ENCODE measurements at places on chromosomes 4 and X.
A peak's percentile ranks its signal among the peaks of the same experiment; 100 is the strongest.

GRCh38 chr4:42277291-42277690 is 120.0 kb upstream of the SHISA3 start:
- DNase-seq: no peak

GRCh38 chrX:10576777-10577447 is 43.5 kb downstream of the MID1 start:
- DNase-seq: no peak

GRCh38 chr4:67680581-67681222 is 20.3 kb downstream of the UBA6 start:
- DNase-seq: no peak

DNA sequence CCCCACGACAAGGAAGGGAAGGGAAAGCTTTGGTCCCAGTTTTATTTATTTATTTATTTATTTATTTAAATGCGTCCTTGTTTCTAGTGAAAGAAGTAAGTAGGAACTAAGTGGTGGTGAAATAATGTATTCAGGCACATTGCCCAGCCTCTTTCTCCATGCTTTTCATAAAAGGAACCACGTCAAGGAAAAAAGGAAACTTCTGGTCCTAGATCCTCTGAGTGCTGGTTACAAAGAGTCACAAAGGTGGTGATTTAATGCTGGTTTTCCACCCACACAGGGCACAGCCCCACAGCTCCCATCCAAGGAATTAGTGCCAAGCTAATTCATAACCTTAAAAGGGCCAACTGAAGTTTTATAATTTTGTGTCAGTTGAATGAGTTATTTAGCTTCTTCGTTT is 206.6 kb upstream of the GYPA start:
- no peak for DNase-seq

GRCh38 chr4:148903388-148903787 is 461.2 kb upstream of the NR3C2 start:
- DNase-seq: no peak

GRCh38 chrX:310621-311155 is 7.9 kb downstream of the GTPBP6 start:
- DNase-seq: no peak

DNA sequence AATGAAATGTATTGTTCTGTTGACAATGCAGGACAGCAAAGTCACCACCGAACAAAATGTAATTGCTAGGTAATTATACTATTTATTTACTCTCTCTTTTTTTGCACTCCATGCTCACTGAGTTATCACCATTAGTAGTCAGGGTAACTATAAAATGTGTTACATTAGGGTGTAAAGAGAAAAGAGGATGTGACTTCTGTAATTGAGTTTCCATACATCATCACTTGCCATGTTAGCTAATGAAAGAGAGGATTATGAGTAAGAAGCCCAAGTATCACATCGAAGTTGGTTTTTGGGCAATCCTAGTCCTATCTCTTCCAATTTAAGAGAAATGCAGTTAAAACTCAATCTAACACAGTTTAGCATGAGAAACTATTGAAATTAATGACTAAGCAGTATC is 7.6 kb downstream of the ZXDA start:
- DNase-seq: no peak

DNA sequence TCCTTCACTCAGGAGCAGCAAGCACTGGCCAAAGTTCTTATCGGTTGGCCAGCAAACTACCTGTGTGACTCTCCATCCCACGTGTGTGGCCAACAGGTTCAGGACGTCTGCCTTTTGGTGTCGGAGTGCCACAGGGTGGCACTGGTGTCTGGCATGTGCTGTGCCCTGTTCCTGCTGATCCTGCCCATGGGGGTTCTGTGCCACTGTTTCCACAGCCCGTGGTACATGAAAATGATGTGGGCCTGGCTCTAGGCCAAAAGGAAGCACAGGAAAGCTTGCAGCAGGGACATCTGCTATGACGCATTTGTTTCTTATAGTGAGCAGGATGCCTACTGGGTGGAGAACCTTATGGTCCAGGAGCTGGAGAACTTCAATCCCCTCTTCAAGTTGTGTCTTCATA is 4.6 kb upstream of the TLR2 start:
- DNase-seq: no peak

DNA sequence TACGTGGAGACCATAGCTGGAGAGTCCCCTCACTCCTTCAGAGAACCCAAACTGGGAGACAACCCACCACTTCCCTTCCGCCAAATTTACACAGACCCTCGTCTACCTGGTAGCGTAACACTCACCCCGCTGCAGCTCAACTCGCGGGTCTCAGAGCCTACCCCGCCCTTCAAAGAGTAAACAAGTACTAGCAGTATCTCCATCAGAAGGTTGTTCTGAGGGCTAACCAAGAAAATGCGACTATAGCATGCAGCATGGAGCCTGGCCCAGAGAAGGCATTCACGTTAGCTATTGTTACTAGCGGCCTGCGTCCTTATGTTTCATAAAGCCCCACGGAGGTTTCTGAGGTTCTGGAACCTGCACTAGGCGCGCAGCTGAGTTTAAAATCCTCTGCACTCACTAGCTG is 531 bp upstream of the MANBA start:
- no peak for DNase-seq

GRCh38 chr4:141636771-141637460 is 533 bp downstream of the IL15 start:
- peak; percentile 72 for DNase-seq

- peak; percentile 75 for DNase-seq
Observed at GRCh38 chr4:147825451-147826287, 93.8 kb downstream of the ARHGAP10 start.

GRCh38 chr4:186170966-186171365 is 20.4 kb upstream of the CYP4V2 start:
- DNase-seq: no peak

- no peak for DNase-seq
Observed at GRCh38 chr4:109332926-109333464, 30.5 kb upstream of the COL25A1 start.

- no peak for DNase-seq
Observed at GRCh38 chr4:77104388-77104787, 28.6 kb upstream of the CCNI start.

GRCh38 chrX:43640482-43640881 is 15.6 kb upstream of the MAOA start:
- no peak for DNase-seq

DNA sequence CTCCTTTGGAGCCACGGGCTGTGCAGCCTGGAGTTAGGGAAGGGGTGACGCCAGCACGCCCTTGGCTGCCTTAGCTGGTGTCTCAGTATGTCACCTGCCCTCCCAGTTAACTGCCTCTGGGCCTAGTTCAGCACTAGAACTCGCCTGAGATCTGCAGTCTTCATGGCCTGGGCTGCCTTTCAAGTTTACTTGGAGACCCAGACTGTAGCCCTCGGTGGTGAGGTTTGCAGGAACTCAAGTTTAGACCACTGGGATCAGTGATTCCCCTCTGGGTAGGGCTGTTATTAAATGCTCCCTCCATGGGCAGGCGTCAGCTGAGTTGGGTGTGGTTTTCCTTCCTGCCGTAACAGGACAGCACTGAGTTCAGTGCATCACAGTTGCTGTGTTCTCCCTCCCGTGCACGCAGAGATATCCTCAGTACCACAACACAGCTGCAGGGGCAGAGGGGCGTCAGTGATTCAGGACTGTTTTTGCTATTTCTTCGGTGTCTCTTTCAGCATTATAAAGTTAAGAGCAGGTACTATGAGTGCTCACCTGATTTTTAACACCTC is 30.5 kb downstream of the PLAC8 start:
- no peak for DNase-seq

GRCh38 chr4:2646396-2647149 is 109.6 kb downstream of the TNIP2 start:
- no peak for DNase-seq
